CD4-positive, alpha-beta T cell treated with Interleukin-6 for 4 hours (primary cell): ENCODE measurements at places on chromosomes 3 and 15.
A peak's percentile ranks its signal among the peaks of the same experiment; 100 is the strongest.

DNA sequence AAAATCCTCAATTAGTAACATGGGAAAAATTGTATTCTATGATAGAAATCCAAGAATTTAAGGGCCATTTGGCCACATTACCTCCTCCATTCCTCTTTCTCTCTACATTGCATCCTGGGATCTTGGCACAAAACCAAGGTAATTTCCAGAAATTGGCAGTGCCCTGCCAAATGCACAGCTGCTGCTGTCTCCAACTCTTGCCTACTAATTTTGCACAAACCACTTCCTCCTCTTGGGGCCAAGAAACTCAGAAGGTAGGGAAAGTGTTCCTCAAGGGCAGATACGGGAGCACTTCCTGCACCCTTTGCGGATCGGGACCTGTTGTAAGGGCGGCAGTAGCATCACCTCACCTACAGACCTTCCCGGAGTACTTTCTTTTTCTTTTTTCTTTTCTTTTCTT, 57.8 kb downstream of the MAP3K13 start:
- no peak for DNase-seq

DNA sequence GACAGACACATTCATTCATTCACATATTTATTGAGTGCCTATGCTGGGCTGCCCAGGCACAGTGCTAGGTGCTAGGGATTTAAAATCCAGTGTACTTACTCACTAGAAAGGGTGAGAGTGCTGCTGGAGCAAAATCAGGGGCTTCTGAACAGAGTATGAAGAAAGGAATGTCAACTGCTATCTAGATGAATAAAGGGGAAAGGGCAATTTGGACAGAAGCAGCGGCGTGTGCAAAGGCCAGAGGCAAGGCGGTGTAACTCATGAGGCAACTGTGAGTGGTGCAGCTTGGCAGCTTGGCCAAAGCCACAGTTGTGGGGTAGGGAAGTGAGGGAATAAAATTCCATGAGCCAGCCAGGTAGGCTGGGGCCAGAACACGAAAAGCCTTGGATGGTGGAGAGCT, 76.7 kb downstream of the RAD18 start:
- DNase-seq, result no peak

- no peak for DNase-seq
Observed at GRCh38 chr3:120153294-120153693, 59.0 kb upstream of the GSK3B start.

GRCh38 chr15:90248789-90249202, 560 bp upstream of the TTLL13 start:
- DNase-seq, result no peak

DNA sequence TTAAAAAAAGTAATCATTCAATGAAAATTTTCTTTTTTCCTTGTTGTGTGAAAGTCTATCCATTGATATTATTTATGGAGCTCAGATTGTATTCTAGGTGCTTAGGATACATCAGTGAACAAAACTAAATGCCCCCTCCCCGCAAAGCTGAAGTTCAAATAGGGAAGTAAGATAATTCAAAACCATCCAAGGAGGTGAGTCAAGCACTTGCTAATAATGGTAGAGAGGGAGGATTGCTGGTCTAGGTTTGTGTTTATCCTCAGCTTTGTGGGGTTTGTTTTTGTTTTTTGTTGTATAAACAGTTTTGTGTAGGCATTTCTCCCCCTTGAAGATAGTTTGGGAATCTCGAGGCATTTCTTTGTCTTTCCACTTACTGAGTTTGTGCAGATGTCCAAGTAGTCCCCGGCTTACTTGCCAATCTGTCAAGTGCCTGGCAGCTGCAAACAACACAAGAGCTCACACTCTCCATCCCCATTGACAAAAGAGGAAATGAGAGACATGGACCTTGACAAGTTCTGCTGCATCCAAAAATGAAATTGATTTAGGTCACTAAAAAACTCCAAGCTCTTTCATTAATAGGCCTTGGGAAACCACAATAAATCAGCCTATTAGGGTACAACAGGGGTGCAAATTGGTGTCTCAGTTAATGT, 575.8 kb upstream of the TBL1XR1 start:
- no peak for DNase-seq

GRCh38 chr15:83695901-83696425, 42.0 kb downstream of the ADAMTSL3 start:
- DNase-seq, result no peak

- no peak for DNase-seq
Observed at GRCh38 chr3:38689774-38690173, 40.3 kb upstream of the SCN5A start.

GRCh38 chr15:40337597-40337996, 3.1 kb downstream of the CCDC9B start:
- no peak for DNase-seq

DNA sequence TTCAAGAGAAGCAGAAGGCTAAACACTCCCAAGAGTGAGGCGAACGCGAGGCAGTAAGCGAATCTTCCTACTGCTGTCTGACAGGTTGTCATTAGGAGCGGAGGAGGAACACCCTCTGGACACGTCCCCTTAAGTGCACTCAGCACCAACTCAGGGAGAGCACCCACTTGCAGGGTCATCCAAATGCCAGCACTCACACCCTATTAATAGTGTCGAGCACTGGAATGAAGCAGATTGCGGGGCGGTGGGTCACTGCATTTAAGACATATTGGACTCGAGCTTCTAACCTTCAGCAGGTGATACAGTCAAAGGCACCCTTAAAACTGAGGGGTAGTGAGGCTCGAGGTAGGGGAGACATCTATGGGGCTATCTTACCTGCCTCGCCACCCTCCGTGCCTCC, 28.7 kb downstream of the SH3BP5 start:
- no peak for DNase-seq

- no peak for DNase-seq
Observed at GRCh38 chr3:66402596-66403290, 98.1 kb downstream of the LRIG1 start.

DNA sequence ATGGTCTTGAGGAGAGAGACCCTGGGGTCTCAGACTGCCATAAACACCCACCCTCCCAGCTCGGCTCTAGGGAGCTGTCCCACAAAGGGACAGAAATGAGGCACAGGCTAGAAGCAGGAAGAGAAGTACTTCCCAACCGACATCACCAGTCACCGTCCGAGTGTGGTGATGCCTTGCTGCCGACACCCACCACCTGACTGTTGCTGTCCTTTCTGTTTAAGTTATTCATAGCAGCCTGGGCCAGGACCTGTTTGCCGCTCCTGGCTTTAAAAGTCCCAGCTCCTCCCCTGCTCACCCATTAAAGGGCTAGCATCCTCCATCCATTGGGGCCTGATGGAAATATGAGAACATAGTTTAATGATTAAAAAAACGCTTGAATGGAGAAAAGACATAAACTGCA, 13.2 kb upstream of the SPG11 start:
- peak; percentile 44 for DNase-seq

- no peak for DNase-seq
Observed at GRCh38 chr3:61965770-61966131, 404.4 kb downstream of the PTPRG start.

GRCh38 chr3:77690284-77690845, 650.5 kb downstream of the ROBO2 start:
- no peak for DNase-seq

DNA sequence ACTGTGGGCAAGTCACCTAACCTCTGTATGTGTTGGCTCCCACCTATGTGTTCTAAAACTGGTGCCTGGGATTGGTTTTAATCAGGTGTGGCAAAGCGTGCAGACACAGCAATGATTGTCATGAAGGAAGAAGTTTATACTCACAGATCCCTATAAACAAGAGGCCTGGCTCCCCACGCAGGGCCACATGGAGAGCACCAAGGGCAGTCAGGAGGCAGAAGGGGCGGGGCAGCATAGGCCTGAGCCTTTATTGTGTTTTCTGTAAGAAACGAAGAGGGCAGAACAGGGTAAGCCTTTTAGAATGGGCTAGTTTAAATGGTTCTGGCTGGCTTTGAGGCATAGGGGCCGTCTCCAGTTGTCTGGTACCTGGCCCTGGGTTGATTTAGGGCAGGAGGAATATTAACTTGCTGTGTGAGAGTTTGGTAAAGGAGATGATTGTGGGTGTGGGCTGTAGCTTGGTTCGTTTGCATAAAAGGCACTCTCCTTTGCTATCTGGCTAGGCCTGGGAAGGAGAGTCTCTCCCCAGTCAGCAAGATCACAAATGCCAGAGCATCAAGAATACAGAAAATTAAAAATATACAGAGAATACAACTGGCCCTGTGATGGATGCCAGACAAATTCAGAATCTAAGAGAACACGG, 2.2 kb upstream of the FBXW12 start:
- no peak for DNase-seq
